ENCODE measurements at places on chromosomes 1 and 21. TPM values are rescaled to one million over a fixed set of nuclear protein-coding genes. Genes with fewer than 3 reads are reported as not detected.
A peak's percentile ranks its signal among the peaks of the same experiment; 100 is the strongest.

Gene S100A1
- total RNA-seq = 0.46 TPM

Gene LYPD8
- 1.4 TPM for total RNA-seq

Gene TMEM82
- not detected for total RNA-seq

Gene IQCC
- 4.9 TPM for total RNA-seq

Gene CLEC20A
- not detected for total RNA-seq

Gene LAMB3
- total RNA-seq = 142 TPM

Gene GJA9
- total RNA-seq = 0.48 TPM

Gene PKLR
- not detected for total RNA-seq

Gene SIPA1L2
- total RNA-seq = not detected

Gene FCRLA
- total RNA-seq = not detected

Gene NID1
- not detected for total RNA-seq

Gene VSIG8
- not detected for total RNA-seq

GRCh38 chr1:51234721-51235425, 1.2 kb upstream of the RNF11 start:
- no peaks in the 10 kb centered on the region for H3K36me3 ChIP-seq
- H3K4me3 ChIP-seq = peak overlapping the region; percentile 99
- peak overlapping the region; percentile 54 for H3K27ac ChIP-seq
- H3K27me3 ChIP-seq = no peaks in the 10 kb centered on the region

DNA sequence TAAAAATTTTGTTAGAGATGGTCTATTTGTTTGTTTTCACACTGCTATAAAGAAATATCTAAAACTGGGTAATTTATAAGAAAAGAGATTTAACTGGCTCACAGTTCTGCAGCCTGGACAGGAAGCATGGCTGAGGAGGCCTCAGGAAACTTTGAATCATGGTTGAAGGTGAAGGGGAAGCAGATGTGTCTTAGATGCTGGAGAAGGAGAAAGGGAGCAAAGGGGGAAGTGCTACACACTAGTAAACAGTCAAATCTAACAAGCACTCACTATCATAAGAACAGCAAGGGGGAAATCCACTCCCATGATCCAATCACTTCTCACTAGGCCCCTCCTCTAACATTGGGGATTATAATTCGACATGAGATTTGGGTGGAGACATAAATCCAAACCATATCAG, 76.8 kb upstream of the COL24A1 start:
- H3K4me1 ChIP-seq = no peaks in the 10 kb centered on the region
- H3K27me3 ChIP-seq = no peaks in the 10 kb centered on the region
- H3K36me3 ChIP-seq = no peaks in the 10 kb centered on the region
- no peak overlapping the region for H3K27ac ChIP-seq

DNA sequence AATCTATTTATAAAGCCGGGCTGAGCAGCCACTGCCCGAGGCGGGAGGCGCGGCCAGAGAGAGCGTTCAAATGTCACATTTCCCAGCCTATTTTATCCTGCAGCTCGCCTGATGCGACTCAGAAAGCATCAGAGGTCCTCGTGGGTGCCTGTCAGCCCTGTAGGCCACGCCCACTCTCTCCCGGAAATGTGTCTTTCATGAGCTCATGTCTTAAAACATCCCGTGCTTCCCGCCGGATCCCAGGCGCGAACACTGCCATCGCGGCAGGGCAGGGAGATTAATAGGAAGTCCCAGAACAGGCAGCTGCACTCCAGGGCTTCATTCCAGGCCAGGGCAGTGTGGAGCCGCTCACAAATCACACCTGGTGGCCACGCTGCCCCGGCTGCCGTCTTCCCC, 117.5 kb downstream of the PRDM16 start:
- no peaks in the 10 kb centered on the region for H3K36me3 ChIP-seq
- no peak for DNase-seq
- H3K27me3 ChIP-seq = peaks cover 86% of the 10 kb centered on the region

- no peak overlapping the region for H3K4me3 ChIP-seq
- peaks cover 20% of the 10 kb centered on the region for H3K4me1 ChIP-seq
- H3K36me3 ChIP-seq = no peaks in the 10 kb centered on the region
- H3K27ac ChIP-seq = no peak overlapping the region
- DNase-seq = peak; percentile 50
Observed at GRCh38 chr1:10755970-10756521, 40.4 kb downstream of the CASZ1 start.

DNA sequence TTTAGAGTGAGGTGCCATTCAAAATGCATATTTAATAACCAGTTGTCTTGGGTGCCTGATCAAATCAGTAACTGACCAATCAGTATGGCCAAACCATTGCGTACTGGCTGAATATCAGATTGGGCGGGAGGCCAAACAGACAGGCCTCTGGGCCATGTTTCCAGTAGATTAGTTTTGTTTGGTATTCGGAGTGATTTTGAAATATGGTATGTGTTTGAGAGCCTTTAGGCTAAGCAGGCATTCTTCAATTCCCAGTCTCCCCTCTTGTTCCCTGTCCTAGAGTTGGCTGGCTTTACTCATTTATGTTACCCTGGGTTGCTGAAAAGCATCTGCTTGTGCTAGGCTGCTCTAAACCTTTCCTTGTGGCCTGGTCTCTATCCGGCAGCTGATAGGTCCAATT, 80.1 kb downstream of the BACH1 start:
- DNase-seq = peak; percentile 7
- H3K27ac ChIP-seq = no peak overlapping the region
- no peaks in the 10 kb centered on the region for H3K36me3 ChIP-seq
- no peaks in the 10 kb centered on the region for H3K27me3 ChIP-seq
- peaks cover 26% of the 10 kb centered on the region for H3K4me1 ChIP-seq

GRCh38 chr1:5818755-5819154, 173.5 kb downstream of the NPHP4 start:
- peaks cover 63% of the 10 kb centered on the region for H3K27me3 ChIP-seq
- H3K4me1 ChIP-seq = no peaks in the 10 kb centered on the region
- DNase-seq = no peak
- no peak overlapping the region for H3K27ac ChIP-seq

DNA sequence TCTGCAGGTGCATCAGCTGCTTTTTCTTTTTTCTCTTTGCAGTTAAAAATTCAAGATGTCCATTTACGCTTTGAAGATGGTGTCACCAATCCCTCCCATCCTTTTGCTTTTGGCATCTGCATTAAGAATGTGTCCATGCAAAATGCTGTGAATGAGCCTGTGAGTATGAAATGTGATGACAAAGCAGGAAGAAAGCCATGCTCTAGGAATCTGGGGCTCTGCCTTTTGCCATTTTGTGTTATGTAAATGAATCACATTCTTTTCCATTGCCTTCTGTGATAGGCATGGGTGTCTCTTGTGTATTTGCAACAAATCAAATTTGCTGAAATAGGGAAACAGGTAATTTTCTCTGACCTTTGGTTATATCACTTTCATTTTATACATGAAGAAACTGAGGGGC, 19.4 kb downstream of the VPS13D start:
- H3K4me1 ChIP-seq = no peaks in the 10 kb centered on the region
- no peaks in the 10 kb centered on the region for H3K36me3 ChIP-seq
- H3K4me3 ChIP-seq = no peak overlapping the region

DNA sequence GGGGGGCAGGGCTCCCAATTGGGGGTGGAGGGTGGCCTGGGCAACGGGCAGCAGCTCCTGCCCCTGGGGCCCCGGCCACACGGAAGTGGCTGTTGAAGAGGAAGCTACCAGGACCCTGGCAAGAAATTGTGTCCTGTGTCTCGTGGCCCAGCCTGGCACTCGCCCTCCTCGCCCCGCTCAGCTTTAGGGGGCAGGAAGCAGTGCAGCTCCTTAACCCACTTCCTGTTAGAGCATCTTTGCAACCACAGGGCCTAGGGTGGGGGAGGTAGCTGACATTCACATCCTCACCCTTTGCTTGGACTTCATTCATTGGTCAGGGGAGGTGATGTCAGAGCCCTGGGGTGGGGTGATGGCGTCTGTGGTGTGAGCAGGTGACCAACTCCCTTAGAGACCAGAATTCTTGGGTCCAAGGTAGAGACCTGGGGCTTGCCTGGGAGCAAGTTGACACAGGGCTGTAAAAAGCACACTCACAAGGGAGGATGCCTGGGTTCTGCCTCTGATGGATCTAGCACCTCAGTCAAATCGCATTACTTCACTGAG, at the start of gene ARHGAP30:
ARHGAP30 (minus strand) TSS at position 161 of the 540 bp plus-strand sequence. CDS start 267 bp downstream, outside the sequence.
- no peaks in the 10 kb centered on the region for H3K36me3 ChIP-seq
- H3K4me1 ChIP-seq = no peaks in the 10 kb centered on the region
- H3K4me3 ChIP-seq = no peak within 1 kb of the TSS

GRCh38 chr1:55544826-55545225, 329.7 kb upstream of the USP24 start:
- H3K36me3 ChIP-seq = no peaks in the 10 kb centered on the region
- H3K27me3 ChIP-seq = no peaks in the 10 kb centered on the region
- H3K4me1 ChIP-seq = peaks cover 18% of the 10 kb centered on the region
- no peak for DNase-seq
- no peak overlapping the region for H3K4me3 ChIP-seq

GRCh38 chr1:159879977-159880376, 17.5 kb upstream of the VSIG8 start:
- peak; percentile 59 for DNase-seq
- no peaks in the 10 kb centered on the region for H3K36me3 ChIP-seq
- peak overlapping the region; percentile 98 for H3K27ac ChIP-seq
- no peaks in the 10 kb centered on the region for H3K27me3 ChIP-seq

GRCh38 chr1:71018791-71019190, 28.8 kb downstream of the PTGER3 start:
- H3K27me3 ChIP-seq = no peaks in the 10 kb centered on the region
- H3K4me1 ChIP-seq = no peaks in the 10 kb centered on the region
- no peak for DNase-seq

DNA sequence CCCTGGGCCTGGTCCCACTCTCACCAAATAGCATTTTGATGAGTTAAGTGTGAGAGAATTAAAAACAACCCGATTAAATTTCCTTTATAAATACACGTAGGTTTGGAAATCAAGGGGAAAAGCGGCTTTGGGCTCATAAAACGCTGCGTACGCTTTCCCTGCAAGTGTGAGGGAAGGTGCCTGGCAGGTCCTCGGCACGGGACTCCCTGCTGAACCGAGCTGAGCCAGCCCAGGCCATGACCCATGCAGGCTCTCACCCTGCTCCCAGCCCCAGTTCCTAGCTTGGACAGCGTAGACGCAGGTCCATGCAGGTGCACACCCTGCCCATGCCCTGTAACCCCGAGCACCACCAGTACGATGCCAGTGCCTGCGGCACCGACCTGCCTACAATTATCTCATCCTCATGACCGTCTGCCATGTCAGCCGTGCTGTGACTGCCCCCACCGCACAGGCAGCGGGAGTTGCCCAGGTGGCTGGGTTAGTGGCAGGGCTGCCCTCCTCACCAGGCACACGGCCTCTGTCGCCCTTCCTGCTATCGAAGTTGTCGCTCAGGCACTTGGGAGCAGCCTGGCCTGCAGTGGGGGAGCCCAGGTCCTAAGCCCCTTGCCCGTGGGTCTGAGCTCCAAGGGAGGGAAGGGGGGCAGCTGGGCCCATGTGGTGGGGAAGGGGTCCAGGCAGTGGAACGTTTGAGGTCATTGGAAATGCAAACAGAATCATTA, 41.0 kb upstream of the ACTRT2 start:
- no peaks in the 10 kb centered on the region for H3K4me1 ChIP-seq
- H3K27me3 ChIP-seq = peaks cover 69% of the 10 kb centered on the region
- no peak for DNase-seq
- no peak overlapping the region for H3K27ac ChIP-seq

GRCh38 chr1:112674440-112674985, at the start of gene MOV10:
MOV10 (plus strand) TSS chr1:112674659; CDS start chr1:112674913, 254 bp downstream.
- peak within 1 kb of the TSS; percentile 48 for H3K27ac ChIP-seq
- H3K4me1 ChIP-seq = peaks cover 21% of the 10 kb centered on the region
- peak within 1 kb of the TSS; percentile 82 for H3K4me3 ChIP-seq

- H3K4me1 ChIP-seq = no peaks in the 10 kb centered on the region
- 0 out of 2 replicates have a peak, but pooled peaks cover 1% of the 10 kb centered on the region for H3K27me3 ChIP-seq
- no peak overlapping the region for H3K4me3 ChIP-seq
- no peak overlapping the region for H3K27ac ChIP-seq
Observed at GRCh38 chr1:7186382-7187111, 401.3 kb downstream of the CAMTA1 start.

- H3K27ac ChIP-seq = no peak overlapping the region
- DNase-seq = no peak
- H3K27me3 ChIP-seq = no peaks in the 10 kb centered on the region
- no peak overlapping the region for H3K4me3 ChIP-seq
Observed at GRCh38 chr1:19884312-19884711, 2.1 kb downstream of the OTUD3 start.

DNA sequence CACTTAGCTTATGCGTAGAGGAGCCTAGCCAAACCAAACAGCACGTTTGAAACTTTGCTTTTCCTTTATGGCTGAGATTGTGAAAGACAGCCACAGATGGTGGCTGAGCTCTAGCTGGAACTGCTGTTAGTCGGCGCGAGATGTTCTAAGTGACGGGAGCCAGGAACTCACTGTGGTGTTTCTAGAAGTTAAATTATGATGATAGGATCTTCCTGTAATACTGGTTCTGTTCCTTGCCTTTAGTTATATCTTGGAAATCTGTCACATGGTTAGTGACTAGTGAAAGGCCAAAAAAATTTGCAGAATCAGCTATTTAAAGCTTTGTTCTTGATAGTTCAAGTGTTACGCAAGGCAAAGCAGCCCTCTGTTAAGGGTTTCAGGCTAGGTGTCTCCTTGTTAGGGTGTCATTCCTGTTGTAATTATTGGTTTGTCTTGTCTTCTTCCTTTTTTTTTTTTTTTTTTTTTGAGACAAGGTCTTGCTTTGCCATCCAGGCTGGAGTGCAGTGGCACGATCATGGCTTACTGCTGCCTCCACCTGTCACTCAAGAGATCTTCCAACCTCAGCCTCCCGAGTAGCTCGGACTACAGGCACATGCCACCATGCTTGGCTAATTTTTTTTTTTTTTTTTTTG, 22.6 kb downstream of the AK4 start:
- peak overlapping the region; percentile 21 for H3K27ac ChIP-seq
- H3K27me3 ChIP-seq = no peaks in the 10 kb centered on the region
- DNase-seq = peak; percentile 48
- peaks cover 45% of the 10 kb centered on the region for H3K4me1 ChIP-seq

DNA sequence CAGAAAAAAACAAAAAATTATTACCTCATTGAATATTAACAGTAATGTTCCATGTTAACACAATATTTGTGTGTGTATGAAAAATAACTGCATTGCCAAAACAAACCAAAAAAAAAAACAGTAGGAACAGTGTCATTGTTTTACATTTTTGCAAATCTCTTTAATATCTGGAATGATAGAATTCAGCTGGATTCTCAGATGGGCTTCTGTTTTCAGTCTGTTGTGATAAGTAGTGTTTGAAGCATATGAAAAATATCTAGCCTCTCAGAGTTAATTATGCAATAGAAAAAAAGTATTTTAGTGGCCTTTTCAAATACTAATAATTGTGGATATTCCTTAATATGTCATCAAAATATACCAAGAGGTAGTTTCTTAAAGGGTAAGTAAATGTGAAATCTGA, 52.9 kb upstream of the RWDD3 start:
- H3K27ac ChIP-seq = no peak overlapping the region
- no peaks in the 10 kb centered on the region for H3K36me3 ChIP-seq
- H3K27me3 ChIP-seq = no peaks in the 10 kb centered on the region

- no peak overlapping the region for H3K4me3 ChIP-seq
- DNase-seq = no peak
- no peak overlapping the region for H3K27ac ChIP-seq
- H3K4me1 ChIP-seq = no peaks in the 10 kb centered on the region
Observed at GRCh38 chr1:175963740-175964139, 220.3 kb upstream of the TNR start.

DNA sequence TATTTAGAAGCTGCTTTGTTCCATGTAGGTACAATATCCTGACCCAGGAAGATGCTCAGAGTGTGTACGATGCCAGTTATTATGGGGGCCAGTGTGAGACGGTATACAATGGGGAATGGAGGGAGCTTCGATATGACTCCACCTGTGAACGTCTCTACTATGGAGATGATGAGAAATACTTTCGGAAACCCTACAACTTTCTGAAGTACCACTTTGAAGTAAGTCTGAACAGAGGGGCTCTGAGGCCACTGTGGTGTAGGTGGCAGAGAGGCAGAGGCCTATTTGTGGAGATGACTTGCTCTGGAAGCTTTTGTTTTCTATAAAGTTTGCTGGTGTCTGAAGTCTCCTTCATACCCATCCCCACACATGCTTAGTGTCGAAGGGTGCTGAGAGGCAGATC, 26.8 kb downstream of the C8A start:
- H3K27ac ChIP-seq = no peak overlapping the region
- H3K27me3 ChIP-seq = no peaks in the 10 kb centered on the region
- H3K36me3 ChIP-seq = no peaks in the 10 kb centered on the region
- H3K4me1 ChIP-seq = no peaks in the 10 kb centered on the region
- DNase-seq = no peak

All from PC-9 (cell line).